ENCODE measurements at places on chromosomes 7 and 10.

- no peak for DNase-seq
- no peaks in the 10 kb centered on the region for H3K4me1 ChIP-seq
- no peaks in the 10 kb centered on the region for H3K36me3 ChIP-seq
- H3K27ac ChIP-seq: peak overlapping the region; percentile 34
- H3K4me3 ChIP-seq: no peak overlapping the region
These were observed 166.6 kb downstream of the INHBA start for GRCh38 chr7:41536122-41536872.

DNA sequence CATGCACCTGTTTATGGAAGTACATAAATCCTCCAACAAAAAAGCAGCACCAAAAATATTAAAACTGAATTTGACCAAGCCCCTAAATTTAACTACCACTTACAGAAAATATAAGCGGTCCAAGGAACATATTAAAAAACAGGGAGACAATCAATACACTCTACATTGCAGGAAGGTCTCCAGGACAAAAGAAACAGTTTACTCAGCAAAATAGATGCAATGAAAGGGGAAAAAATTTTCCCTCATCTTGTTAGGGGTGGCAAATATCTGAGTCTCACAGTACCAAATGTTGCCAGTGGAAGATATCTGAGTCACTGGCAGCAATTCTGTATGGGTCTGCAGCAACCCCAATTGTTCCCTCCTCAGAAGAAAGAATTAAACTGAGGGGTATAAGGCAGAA is 50.4 kb downstream of the NAMPT start:
- no peaks in the 10 kb centered on the region for H3K4me1 ChIP-seq
- no peak overlapping the region for H3K27ac ChIP-seq
- no peak overlapping the region for H3K4me3 ChIP-seq

- H3K27ac ChIP-seq: peak overlapping the region; percentile 82
- H3K4me1 ChIP-seq: no peaks in the 10 kb centered on the region
- peak overlapping the region; percentile 87 for H3K4me3 ChIP-seq
These were observed 1.5 kb downstream of the DOCK4 start for GRCh38 chr7:112204499-112205342.

GRCh38 chr10:84076047-84076388 is 63.3 kb upstream of the GHITM start:
- peak; percentile 34 for DNase-seq
- H3K27ac ChIP-seq: peak overlapping the region; percentile 93
- no peaks in the 10 kb centered on the region for H3K4me1 ChIP-seq
- H3K4me3 ChIP-seq: no peak overlapping the region
- no peaks in the 10 kb centered on the region for H3K27me3 ChIP-seq

DNA sequence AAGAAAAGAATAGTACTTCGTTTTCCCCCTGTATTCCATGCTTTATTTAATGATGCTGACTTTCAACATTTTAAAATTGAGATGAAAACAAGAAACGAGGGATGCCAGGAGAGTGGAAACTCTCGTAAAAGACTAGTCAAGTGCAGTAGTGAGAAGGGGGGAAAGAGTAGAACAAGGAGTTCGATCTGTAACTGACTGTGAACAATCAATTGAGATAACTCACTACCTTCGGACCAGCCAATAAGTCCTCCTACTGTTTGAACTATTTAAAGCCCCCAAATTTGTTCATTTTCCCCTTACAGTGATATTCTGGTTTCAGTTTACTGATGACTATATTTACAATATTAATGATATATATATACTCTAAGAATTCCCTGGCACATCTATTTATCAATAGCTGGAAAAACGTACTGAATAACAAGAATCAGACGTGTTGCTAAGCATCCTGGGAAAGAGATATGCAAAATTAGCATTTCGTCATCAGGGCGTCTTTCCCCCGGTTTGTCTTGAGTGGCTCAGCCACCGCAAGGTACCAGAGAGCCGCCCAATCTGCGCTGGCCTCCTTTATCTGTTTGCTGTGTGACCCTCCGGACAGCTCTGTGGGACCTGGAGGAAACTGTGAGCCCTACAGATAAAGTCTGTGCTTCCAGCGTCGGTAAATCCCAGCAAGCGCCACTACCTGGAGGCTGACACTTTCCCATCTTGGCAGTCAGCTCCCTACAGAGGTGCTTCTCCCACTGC is 41.1 kb downstream of the PDIA4 start:
- DNase-seq: peak; percentile 90
- H3K4me1 ChIP-seq: no peaks in the 10 kb centered on the region
- H3K27me3 ChIP-seq: no peaks in the 10 kb centered on the region
- peak overlapping the region; percentile 83 for H3K4me3 ChIP-seq

Data from uterus (tissue), 4 donors.